HCEC 1CT (cell line): ENCODE measurements at places on chromosomes 2 and 18.
A peak's percentile ranks its signal among the peaks of the same experiment; 100 is the strongest.

GRCh38 chr2:43898134-43898837, 59.5 kb downstream of the ABCG8 start:
- DNase-seq = no peak

- DNase-seq = no peak
Observed at GRCh38 chr2:88265352-88266303, 95.5 kb downstream of the THNSL2 start.

- peak; percentile 57 for DNase-seq
Observed at GRCh38 chr2:100818003-100818605, 1.8 kb upstream of the NPAS2 start.

- DNase-seq = peak; percentile 40
Observed at GRCh38 chr2:196597531-196597930, 42.0 kb upstream of the CCDC150 start.

GRCh38 chr2:238754259-238754658, 93.6 kb upstream of the TWIST2 start:
- DNase-seq = peak; percentile 33

DNA sequence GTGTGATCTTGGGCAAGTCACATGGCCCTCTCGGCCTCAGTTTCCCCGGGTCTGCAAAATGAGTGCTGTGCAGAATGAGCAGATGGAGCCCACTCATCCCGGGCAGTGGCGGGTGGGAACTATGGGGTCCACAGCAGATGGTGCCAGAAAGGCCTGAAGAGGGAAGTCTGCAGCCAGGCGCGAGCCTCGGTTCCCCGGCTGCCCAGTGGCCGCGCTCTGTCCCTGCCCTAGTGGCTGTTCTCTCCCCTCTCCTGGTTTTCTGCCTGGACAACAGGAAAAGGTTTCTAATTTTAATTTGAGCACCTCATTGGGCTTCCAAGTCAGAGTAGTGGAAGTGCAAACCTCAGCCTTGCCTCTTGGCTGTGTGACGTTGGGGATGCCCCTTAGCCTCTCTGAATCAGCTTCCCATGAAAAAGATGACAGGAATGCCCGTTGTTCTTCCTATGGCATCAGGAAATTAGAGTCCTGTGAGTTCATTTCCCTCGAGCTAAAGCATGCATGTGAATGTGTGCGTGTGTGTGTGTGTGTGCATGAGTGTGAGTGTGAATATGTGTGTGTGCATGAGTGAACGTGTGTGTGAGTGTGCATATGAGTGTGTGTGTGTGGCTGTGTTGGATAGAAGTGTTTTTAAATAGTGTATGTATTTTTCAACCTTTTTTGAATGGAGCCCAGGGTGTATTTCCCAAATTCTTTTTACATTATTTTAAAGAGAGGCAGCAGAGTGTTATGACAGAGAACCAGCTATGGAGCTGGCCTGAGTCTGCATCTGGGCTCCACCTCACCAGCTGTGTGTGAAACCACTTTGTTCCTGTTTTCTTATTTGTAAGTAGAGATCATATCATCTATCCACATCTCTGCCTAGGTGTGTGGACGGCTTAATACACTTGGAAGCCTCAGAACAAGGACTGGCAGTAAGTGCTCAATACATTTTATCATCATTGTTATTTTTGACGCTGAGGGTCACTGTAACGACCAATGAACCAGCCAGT, 41.3 kb downstream of the RRM2 start:
- DNase-seq = no peak

DNA sequence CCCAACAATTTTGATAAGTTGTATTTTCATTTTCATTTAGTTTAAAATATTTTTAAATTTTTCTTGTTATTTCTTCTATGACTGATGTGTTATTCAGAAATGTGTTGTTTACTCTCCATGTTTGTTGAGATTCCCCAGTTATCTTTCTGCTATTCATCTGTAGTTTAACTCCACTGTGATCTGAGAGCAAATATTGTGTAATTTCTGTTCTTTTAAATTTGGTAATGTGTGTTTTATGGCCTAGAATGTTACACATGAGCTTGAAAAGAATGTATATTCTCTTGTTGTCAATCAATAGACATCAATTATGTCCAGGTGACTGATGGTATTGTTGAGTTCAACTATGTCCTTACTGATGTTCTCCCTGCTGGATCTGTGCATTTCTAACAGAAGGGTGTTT, 188.2 kb downstream of the CYP26B1 start:
- no peak for DNase-seq

- DNase-seq = no peak
Observed at GRCh38 chr2:47688561-47688960, 94.4 kb upstream of the MSH6 start.

DNA sequence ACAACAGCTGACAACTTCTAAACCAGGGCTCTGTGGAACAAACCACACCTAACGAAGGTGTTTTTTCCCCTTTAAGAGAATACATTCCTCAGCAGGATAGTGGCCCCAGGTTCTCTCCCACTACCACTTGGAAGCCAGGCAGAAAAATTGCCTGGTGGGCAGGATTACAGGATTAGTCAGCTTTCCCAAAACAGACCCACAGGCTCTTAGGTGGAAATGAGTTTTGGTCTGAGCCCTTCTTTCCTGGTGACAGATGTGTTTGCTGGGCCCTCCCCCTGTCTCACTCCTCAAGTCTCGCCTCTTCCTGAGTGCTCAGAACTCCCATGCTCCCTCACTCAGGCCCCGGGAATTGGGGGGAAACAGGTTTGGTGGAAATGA, 139.4 kb upstream of the HAAO start:
- DNase-seq = no peak

- DNase-seq = no peak
Observed at GRCh38 chr2:224562831-224563230, 22.3 kb downstream of the CUL3 start.

GRCh38 chr2:29032189-29032588, 42.1 kb downstream of the PCARE start:
- no peak for DNase-seq

DNA sequence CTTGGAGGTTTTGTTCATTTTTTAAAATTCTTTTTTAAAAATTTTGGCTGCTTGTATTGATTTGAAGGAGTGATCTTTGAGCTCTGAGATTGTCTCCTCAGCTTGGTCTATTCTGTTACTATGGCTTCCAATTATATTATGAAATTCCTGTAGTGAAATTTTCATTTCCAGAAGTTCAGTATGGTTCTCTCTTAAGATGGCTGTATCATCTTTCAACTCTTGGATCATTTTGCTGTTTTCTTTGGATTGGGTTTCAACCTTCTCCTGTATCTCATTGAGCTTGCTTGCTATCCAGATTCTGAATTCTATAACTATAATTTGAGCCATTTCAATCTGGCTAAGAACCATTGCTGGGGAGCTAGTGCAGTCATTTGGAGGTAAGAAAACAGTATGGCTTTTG, 270.8 kb upstream of the NT5C1B start:
- DNase-seq = no peak

GRCh38 chr18:26312199-26312598, 86.0 kb downstream of the TAF4B start:
- no peak for DNase-seq

GRCh38 chr2:26521054-26521912, 43.4 kb upstream of the OTOF start:
- DNase-seq = peak; percentile 16

DNA sequence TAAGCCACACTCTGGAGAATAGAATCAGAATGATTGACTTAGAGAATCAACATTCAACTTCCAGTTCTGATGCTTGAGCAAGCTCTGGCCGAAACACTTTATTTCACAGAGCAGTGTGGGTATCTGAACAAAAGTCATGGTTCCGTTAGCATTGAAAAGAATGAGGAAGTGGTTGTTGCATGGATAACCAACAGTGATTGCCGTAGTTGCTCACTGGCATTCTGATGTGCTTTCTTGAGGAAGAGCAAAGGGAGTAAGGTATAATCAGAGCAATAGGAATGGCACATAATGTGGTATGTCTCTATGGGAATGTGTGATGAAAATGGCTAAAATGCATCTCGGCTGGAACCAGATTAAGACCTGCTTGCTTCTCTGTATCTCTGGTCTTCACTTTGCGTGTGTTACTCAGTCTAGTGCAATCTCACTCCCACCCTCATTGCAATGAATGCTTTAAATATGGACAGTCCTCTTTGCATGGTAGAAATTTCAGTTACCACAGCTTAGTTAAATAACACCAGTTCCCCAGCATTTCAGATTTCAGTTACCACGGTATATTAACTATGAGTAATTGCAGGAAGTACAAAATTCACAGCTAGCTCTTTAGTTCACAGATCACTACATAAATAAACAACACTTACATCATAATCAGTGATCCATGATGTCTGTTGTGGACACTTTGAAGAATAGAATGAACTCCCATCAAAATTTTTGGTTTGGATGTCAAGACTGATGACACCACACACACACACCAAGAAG, 7.8 kb upstream of the RAB12 start:
- peak; percentile 13 for DNase-seq

DNA sequence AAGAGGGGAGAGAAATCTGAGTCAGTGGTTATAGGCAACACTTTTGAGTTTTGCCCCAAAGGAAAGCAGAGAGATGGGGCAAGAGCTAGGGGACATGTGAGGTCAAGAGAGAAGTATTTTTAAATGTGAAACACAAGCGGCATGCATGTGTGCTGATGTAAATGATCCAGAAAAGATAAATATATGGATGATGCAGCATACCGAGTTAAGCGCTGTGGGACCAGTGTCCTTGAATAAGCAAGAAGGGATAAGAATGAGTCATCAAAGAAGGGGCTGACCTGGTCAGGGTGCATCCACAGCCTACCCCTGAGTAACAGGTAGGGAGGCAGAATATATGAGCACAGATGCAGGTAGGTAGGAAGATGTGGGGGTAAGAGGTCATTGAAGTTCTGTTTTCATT, 180.9 kb downstream of the TRABD2A start:
- peak; percentile 5 for DNase-seq

- no peak for DNase-seq
Observed at GRCh38 chr18:73212442-73212841, 344.7 kb upstream of the NETO1 start.

DNA sequence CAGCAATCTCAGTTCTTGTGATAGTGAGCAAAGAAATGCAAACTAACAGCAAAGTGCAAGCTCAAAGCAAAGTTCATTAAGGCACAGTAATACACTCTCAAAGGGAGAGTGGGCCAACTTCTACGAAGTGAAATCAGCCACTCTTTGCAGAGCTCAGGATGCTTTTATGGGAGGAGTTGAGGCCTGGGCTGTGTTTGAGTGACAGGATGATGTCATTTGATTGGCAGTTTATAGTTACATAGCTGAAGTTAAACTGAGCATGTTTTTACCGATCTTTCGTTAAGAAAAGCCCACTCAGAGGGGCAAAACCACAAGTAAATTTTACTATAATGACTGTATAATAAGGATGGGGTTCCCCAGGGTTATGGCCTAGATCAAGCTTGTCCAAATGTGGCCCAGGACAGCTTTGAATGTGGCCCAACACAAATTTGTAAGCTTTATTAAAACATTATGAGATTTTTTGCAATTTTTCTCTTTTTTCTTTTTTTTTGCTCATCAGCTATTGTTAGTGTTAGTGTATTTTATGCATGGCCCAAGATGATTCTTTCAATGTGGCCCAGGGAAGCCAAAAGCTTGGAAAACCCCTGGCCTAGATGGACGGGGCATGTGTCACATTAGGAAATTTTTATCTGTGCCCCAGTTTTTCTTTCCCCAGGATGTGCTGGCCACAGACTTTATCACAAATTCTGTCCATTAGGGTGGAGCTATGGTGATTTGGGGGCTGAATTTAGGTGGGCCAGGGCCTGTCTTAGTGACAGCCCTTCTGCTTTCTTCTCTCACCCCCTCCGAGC, 8.3 kb upstream of the DNAH7 start:
- no peak for DNase-seq

DNA sequence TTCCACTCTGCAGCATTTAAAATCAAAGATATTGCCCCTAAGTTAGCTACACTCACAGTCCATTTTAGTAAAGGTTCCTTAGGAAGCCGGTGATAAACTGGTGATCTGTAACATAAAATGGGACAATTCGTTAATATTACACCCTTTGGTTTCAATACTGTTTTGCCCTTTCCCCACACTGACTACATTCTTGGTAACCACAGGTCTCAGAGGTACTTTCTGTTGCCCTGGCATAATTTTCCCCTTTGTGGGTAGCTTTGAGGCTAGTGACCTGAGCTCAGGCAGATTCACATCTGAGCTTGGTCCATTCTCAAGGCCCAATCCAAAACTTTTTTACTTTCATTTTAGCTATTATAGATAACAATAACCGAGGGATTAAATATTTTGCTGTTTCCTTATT, 32.9 kb upstream of the CSRNP3 start:
- DNase-seq = no peak

DNA sequence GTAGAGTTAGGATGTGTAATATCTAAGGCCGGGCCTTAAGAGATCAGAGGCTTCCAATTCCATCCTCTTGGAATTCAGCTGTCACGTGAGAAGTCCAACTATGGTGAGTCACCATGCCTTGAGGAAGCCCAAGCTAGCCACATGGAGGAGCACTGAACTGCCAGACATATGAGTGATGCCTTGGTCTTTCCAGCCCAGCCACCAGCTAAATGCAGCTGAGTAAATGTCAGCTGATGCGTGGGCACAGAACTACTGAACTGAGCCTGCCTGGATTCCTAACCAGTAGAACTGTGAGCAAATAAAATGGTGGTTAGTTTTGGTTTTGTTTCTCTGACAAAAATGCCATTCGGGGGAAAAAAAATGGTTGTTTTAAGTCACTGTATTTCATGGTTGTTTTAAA, 153.7 kb upstream of the SERTAD2 start:
- DNase-seq = peak; percentile 100

DNA sequence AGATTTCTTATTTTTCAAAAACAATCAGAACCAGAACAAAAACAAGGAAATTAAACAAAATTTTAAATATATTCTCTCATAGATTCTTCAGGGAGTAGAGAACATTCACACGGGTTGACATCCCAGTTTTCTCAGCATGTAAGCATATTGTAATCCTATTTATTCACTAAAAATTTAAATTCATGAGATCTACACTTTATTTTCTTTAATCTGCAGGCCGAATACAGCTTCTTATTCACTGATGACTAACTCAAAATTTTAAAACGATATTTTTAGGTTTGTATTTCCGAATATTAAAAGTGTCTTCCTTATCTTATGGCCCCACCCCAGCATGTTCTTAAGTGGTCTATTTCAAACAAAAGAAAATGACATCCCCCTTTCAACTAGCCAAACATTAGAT, 262.4 kb downstream of the MEIS1 start:
- no peak for DNase-seq

GRCh38 chr2:3432067-3432466, 52.6 kb downstream of the TRAPPC12 start:
- DNase-seq = peak; percentile 1

DNA sequence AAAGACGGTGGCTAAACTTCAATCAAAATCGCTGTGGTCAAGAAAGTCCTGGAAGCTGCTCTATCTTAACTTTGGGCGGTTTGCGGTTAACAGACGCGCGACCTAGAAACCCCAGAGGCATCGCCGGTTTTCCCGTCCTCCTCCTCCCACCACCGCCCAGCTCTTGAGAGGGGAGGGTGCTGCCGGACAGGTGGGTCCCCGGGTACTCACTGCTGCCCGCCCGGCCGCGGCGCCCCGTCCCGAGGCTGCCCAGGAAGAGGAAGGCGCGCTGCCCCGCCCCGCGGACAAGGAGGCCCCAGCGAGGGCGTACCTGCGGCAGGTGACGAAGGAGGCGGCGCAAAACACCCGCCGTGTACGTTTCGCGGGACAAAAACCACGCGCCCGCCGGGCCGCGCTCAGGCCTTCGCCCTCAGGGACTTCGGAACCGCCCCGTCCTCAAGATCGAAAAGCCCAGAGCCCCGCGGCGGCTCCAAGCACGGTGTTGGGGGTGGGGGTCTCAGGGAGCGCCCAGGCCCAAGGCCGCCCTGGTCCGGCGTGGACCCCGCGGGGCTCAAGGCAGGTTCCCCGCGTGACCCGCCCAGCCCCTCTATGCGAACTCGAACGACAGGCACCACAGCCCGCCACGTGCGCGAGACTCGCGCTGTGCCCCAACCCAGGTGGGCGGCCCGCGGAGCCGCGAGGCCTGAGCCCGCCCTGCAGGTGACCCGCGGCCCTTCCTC, at the start of gene SH3YL1:
SH3YL1 (minus strand) TSS at position 259 of the 719 bp plus-strand sequence; CDS start at position 211, 48 bp downstream.
- DNase-seq = no peak
